ENCODE measurements at places on chromosomes 11 and 22.

- DNase-seq = no peak
These were observed 939 bp downstream of the ALX4 start for GRCh38 chr11:44308923-44309477.

GRCh38 chr11:1654388-1655167 is 25.0 kb downstream of the KRTAP5-5 start:
- DNase-seq = no peak

DNA sequence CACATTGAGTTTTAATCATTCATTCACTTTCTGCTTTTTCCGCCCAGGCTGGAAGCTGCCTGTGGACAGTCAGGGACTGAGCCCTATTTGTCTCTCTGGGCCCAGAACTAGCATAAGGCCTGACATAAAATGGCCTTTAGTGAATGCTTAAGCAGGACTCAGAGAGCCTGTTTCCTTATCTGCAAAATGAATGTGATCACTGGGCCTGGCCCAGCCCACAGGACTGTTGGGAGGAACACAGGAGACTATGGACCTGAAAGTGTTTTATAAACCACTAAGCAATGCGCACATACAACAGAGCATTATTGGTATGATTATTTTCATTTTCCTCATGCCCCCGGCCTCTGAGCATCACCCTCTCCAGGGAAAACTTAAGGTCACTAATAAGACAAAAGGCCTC is 3.9 kb upstream of the MYH9 start:
- no peak for DNase-seq

DNA sequence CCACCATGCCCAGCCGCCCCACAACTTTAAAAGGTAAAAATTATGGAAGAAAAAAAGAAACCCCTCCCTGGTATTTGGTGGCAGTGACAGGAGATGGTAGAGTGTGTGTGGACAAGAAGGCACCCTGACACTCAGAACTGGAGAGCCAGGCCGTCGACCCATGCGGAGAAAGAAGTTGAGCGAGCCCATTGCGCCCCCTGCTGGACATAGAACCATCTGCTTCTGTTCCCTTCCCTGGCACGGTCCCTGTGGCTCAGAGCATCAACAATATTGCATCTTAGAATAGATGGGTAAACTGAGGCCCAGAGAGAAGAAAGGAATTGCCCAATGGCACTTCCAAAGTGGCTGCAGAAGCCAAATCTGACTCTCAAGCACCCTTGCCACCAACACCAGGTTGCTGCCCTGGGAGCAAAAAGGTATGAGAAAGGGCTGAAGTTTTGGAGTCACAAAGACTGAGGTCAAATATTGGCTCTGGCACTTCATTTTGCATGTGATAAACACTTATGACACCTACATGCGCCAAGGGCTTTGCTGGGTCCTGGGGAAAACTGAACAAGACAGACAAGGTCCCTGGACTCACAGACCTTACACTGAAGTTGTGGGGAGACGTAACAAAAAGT is 8.6 kb downstream of the MRPL11 start:
- DNase-seq = peak; percentile 21

- no peak for DNase-seq
These were observed 28.1 kb downstream of the IGSF9B start for GRCh38 chr11:133928628-133929059.

- DNase-seq = no peak
These were observed 3.6 kb downstream of the CRKL start for GRCh38 chr22:20920881-20921203.

GRCh38 chr22:39481595-39481994 is 20.5 kb upstream of the MIEF1 start:
- no peak for DNase-seq
